ENCODE measurements at places on chromosomes 5 and 9. TPM values are rescaled to one million over a fixed set of nuclear protein-coding genes. Genes with fewer than 3 reads are reported as not detected.

ACSL6 gene
- polyA plus RNA-seq = 0.46 TPM

FRMPD1 gene
- not detected for polyA plus RNA-seq

JADE2 gene
- 26.5 TPM for polyA plus RNA-seq

NEURL1B gene
- 2.8 TPM for polyA plus RNA-seq

LEAP2 gene
- 0.63 TPM for polyA plus RNA-seq

C9orf152 gene
- polyA plus RNA-seq = not detected

DNA sequence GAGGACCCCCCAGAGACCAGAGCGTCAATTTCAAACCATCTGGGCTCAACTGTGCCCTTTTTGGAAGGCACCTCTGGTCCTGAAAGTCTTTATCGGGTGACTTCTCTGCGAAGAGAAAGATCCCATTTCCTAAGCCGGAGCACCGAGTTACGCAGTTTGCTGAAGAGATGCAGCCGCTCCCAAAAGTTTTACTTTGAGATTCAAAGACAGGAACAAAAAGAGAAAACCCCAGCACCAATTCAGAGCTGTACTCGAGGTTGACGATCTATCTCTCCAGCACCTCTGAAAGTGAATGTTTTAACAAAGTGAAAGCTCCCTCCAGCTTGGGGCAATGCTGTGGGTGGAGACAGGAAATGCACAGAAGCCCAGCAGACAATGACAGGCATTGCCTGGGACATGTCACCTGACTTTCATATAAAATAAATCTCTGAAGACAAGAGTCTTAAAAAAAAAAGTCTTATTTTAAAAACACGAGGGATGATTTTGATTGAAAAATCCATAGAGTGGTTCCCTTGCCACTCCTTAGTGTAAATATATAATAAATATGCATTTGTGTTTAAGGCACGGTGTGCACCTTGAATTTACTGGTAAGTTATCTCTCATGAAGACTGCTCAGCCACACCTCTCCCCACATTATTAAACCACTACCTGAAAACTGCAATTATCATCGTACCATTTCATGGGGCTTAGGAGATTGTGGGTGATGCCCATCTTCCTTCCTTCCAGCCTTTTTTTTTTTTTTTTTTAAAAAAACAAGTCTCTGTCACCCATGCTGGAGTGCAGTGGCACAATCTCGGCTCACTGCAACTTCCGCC is 79.9 kb downstream of the FNBP1 start:
- no peak for DNase-seq

GRCh38 chr9:135214706-135215105 is 127.2 kb downstream of the OLFM1 start:
- no peak for DNase-seq

DNA sequence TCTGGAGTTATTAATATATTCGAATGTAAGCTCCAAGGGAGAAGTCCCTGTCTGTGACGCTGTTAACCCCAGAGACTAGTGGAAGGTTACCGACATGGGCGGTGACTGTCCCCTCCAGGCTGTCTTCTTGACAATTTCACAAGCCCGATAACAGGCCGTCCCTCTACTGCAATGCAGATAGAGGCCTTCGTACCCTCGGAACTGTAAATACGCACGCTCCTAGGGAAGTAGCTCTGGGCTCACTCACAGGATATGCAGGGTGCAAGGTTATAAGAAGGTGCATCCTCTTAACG is 680 bp upstream of the RFK start:
- peak; percentile 70 for DNase-seq

DNA sequence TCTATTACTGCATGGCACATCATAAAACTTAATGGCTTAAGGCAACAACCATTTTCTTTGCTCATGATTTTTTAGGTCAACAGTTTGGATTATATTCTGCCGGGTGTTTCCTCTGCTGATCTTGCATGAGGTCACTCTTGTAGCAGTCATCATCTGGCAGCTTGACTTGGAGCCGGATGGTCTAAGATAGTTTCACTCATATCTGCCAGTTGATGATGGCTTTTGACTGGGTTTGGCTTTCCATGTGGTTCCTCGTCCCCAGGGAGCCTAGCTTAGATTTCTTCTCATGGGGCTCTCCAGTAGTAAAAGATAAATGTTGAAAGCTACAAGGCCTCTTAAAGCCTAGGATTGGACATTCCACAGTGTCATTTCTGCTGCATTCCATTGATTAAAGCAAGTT is 27.4 kb downstream of the LNPEP start:
- DNase-seq = no peak

GRCh38 chr5:95900383-95900958 is 61.2 kb downstream of the ELL2 start:
- DNase-seq = peak; percentile 64

- no peak for DNase-seq
Observed at GRCh38 chr9:27195191-27195590, 86.2 kb downstream of the TEK start.

GRCh38 chr9:114207034-114207810 is 51.9 kb downstream of the COL27A1 start:
- no peak for DNase-seq

DNA sequence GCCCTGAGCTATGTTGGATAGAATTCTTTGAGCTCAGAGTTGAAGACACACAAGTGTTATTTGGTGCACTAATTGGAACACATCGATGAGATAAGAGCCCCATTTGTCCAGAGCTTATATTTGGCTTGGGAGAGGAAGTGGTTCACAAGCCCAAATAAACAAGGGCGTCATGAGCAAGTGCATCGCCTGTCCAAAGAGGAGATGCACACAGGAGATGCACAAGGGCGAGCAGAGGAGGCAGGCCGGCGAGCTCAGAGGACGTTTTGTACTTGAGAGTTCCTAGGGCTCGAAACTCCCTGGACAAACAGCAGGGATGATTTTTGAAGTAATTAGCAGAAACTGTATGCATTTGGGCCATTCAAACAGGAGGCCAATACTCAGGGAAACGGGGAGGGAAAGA is 212.8 kb upstream of the IRX1 start:
- no peak for DNase-seq

DNA sequence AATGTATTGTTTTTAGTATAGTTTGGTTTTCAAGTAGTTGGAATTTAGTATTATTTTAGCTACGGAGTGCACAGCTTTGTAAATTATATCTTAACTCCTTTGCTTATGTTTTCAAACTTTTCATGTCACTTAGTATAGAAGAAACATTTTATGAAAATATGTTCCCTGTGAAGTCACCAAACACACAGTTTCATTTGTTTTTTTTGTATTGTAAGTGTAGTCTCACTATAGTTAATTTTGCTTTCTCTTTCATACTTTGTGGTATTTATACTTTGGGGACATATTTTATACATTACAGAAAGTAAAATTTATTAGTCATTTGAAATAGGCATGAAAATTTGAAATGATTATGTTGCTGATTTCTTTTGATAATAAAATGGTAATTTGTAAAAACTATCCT is 5.0 kb downstream of the CHSY3 start:
- no peak for DNase-seq

GRCh38 chr5:179233909-179234562 is 111.2 kb downstream of the ADAMTS2 start:
- peak; percentile 48 for DNase-seq

DNA sequence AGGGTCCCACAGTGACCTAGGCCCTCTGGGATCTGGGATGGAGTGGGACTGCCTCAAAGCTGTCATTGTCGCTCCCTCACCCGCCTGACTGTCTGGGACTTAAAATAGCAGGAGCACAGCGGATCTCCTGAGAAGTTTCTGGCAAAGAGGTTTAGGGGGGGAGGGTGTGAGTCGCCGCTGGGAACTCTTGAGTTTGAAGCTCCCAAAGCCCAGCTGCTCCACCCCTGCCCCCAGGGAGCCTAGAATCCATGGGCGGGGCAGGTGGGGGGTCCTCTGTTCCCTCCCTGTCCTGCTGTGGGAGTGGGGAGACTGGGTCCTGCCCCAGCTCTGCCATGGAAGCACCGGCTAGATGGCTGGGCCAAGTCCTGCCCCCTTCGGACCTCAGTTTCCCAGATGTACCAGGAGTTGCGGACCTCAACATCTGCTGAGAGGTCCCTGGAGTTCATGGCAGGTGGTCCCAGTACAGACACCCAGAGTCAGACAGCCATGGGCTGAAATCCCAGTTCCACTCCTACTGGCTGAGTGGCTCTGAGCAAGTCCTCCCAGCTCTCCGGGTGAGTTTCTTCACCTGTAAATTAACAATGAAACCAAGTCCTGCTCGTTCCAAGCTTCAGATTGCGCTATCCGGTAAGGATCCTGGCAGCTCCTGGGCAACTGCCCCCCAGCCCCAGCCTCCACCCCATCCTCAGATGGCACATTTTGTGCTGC is 985 bp upstream of the WDR38 start:
- peak; percentile 14 for DNase-seq

GRCh38 chr5:14050821-14051220 is 92.3 kb upstream of the TRIO start:
- DNase-seq = no peak

- DNase-seq = no peak
Observed at GRCh38 chr5:52660621-52661020, 127.1 kb upstream of the ITGA1 start.

- DNase-seq = no peak
Observed at GRCh38 chr9:19498015-19498414, 89.2 kb downstream of the ACER2 start.

DNA sequence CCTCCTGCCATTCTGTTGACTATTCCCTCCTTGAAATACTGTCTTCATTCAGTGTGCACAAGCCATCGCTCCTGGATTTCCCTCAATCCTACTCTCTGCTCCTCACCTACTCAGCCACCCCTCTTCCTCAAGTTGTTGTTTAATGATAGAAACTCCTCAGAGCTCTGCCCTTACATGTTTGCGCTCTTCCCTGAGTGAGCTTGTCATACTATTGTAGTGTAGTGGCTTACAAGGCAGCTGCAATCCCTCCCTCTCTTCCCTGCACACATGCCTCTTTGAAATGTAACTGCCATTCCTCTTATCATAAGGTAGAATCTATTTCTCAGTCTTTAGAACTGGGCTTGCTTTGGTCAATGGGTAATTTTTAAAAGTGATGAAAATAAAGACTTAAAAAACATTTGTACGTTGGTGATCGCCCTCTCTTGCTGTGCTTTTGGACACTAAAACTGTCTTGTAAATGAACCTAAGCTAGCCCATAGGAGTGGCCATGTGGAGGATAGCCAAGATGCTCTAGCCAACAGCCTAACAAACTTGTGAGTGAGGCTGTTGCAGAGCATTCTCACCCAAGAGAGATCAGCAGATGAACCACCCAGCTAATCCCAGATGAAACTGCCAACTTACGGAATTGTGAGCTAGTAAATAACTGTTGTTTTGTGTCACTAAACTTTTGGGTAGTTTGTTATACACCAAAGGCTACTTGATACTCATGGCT is 18.1 kb upstream of the SMAD5 start:
- DNase-seq = no peak

DNA sequence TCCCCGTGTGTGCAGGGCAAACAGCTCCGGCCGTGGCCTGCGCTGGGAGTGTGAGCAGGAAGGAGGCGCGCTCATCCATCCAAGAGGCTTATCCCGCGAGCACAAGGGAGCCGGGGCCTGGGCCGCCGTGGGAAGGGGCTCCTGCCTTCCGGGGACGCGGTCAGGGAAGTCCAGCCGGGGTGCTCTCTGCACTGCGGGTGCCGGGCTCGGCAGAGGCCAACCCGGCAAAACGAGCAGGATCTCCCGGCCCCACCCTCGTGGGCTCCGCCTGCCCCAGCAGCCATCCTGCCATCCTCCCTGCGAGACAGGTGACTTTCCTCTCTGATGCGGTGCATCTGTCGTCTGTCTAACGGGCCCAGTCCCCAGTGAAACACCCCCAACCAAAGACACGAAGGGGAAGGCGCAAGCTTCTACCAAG is 244.2 kb downstream of the AUH start:
- DNase-seq = no peak

- no peak for DNase-seq
Observed at GRCh38 chr5:10374046-10375022, 20.8 kb downstream of the MARCHF6 start.

Measured in SK-N-SH (cell line).